ENCODE measurements at places on chromosomes 12 and 14.
A peak's percentile ranks its signal among the peaks of the same experiment; 100 is the strongest.

- no peak for DNase-seq
Observed at GRCh38 chr12:115023279-115024265, 339.6 kb upstream of the TBX3 start.

GRCh38 chr14:73286598-73286997 lies 49.3 kb downstream of the PAPLN start:
- DNase-seq: no peak

GRCh38 chr12:113061061-113061694 lies 4.6 kb downstream of the DTX1 start:
- no peak for DNase-seq

DNA sequence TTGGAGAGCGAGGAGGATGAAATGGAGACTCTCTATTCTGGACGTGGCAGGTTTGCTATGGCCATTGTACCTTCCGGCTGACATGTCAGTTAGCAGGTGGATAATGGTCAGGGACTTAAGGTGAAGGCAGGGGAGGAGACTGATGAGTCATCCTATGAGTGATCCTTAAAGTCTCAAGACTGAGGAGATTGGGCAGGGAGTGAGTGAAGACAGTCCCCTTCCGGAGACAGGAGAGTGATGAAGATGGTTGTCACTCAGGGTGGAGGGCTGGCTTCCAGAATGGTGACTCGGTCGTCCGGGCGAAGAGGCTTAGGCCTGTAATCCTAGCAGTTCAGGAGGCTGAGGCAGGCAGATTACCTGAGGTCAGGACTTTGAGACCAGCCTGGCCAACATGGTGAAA lies 49.8 kb upstream of the CCDC63 start:
- no peak for DNase-seq

DNA sequence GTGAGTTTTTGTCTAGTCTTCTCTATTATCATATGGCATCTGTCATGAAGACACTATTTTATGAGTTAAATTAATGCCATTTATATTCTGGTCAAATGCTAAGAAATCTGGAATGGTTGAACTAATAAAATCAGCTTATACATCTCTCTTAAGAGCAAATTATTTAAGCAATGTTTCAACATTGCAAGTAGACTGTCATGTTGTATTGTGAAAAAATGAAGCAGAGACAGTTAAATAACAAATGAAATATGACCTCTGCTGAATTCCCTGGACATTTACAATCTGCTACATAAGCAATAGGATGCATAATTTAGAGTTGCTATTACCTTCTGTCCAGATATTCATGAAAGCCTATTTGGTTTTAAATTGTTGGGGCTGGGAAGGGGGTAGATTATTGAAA lies 30.6 kb downstream of the NAV3 start:
- DNase-seq: no peak

GRCh38 chr12:91327889-91328288 lies 145.3 kb upstream of the DCN start:
- DNase-seq: no peak

GRCh38 chr14:104373055-104373854 lies 206.3 kb upstream of the C14orf180 start:
- no peak for DNase-seq

- DNase-seq: peak; percentile 76
Observed at GRCh38 chr14:24339284-24340151, at the start of gene RIPK3. Gene RIPK3, minus strand, starts transcription at chr14:24339991. Its CDS starts 165 bp downstream, at chr14:24339826.

- DNase-seq: no peak
Observed at GRCh38 chr12:68350753-68351152, 18.6 kb upstream of the MDM1 start.

- DNase-seq: peak; percentile 20
Observed at GRCh38 chr14:77303417-77304156, 17.1 kb downstream of the POMT2 start.

DNA sequence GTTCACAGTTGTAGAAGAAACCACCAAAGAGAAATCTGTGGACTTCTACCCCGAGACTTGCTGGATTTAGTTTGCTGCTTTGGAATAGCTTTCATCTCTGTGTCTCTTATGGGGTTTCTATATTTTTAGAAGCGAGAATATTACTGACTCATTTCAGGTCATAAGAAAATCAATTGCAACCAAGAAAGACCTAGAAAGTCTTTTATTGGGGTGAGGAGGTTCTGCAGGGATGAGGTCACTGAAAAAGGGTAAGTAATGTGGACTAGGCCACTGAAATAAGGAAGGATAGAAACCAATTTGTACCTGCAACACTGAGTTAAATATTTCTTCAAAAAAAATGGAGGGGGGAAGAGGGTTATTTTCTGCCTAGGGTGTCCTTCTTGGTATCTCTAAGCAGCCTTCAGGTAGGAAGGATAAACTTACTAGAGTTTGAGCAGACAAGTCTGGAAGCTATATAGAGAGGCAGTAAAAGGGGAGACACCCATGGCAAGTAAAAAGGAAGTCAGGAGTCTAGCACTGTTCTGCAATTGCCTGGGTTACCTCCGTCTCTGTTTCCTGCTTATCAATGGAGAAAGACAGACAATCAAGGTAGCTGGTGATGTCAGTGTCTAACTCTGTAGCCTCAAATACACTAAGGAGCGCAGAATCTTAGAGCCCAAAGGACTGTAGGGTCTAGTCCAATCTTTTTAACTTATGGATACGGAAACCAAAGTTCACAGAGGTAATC lies 19.6 kb upstream of the KERA start:
- DNase-seq: no peak

- DNase-seq: no peak
Observed at GRCh38 chr12:53039851-53040250, 10.0 kb upstream of the TNS2 start.

GRCh38 chr12:54173066-54173726 lies 15.6 kb downstream of the SMUG1 start:
- peak; percentile 49 for DNase-seq

GRCh38 chr14:38208618-38209562 lies 1.2 kb downstream of the SSTR1 start:
- DNase-seq: no peak

- no peak for DNase-seq
Observed at GRCh38 chr12:71840231-71840847, 780 bp downstream of the TBC1D15 start.

- DNase-seq: no peak
Observed at GRCh38 chr12:43459285-43459684, 92.7 kb downstream of the ADAMTS20 start.

DNA sequence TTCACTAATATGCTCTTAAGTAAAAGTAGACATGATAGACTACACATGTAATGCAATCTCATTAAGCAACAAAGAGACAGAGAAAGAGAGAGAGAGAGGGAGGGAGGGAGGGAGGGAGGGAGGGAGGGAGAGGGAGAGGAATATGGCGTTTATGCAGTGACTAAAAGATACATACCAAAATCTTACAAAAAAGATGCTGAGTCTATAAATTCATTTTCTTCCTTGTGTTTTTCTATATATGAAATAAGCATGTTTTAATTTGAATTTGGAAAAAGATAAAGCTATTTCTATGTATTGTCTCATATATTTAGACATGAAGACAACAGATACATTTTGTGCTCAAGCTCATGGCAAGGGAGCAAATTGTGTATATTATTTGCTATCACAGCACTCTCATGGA lies 44.1 kb downstream of the LRFN5 start:
- DNase-seq: no peak

DNA sequence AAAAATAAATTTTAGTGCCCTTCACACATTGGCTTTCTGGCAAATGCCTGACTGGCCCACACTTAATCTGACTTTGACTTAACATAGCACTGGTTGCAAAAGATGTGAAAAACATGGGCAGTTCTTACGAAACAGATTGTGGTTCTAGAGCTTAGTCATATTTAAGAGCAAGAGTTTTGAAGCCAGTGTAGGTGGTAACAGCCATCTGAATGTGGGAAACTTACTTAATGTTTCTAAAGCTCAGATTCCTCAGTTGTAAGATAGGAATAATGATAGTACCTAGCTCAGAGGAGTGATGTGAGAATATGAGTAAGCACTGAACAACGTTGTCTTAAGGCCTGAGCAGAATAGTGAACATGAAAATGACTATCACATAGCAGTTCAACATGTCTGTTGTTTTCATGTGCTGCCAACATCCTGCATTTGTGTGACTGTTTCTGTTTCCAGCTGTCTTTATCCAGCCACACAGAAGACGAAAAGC lies 262.7 kb downstream of the SYT1 start:
- no peak for DNase-seq

GRCh38 chr14:102949062-102949800 lies 26.8 kb downstream of the AMN start:
- peak; percentile 79 for DNase-seq

DNA sequence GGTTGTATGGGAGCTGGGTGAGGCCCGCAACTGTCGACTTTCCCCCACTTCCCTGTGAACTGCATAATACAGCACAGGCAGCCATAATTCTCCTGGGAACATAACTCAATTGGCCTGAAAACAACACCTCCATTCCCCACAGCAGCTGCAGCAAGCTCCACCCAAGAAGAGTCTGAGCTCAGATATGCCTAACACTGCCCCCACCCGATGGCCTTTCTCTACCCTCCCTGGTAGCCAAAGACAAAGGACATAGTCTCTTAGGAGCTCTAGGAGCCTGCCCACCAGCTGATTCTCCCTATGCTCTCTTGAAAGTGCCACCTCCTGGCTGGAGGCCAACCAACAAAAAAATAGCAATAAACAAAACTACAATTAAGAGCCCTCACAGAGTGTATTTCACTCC lies 542.7 kb upstream of the LMO3 start:
- DNase-seq: no peak

- peak; percentile 12 for DNase-seq
Observed at GRCh38 chr14:72714094-72714493, 179.8 kb downstream of the DPF3 start.

- no peak for DNase-seq
Observed at GRCh38 chr12:76813265-76813664, 49.4 kb downstream of the ZDHHC17 start.

DNA sequence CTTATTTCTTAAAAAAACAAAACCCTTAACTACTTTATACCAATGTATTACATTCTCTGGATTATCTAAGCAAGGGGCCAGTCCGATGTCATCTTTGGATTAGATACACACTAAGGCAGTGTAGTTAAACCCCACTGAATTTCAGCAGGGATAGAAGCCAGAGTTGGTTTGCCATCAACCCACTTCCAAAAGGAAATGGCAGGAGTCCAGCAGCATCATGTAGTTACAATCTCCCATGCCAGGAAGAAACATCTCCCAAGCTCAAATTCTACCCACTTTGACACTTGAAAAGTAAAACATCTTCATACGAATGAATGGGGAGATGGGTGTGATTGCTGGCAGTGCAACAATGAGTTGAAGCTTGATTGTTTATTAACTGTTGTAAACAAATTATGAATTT lies 203.5 kb upstream of the PLXNC1 start:
- no peak for DNase-seq

DNA sequence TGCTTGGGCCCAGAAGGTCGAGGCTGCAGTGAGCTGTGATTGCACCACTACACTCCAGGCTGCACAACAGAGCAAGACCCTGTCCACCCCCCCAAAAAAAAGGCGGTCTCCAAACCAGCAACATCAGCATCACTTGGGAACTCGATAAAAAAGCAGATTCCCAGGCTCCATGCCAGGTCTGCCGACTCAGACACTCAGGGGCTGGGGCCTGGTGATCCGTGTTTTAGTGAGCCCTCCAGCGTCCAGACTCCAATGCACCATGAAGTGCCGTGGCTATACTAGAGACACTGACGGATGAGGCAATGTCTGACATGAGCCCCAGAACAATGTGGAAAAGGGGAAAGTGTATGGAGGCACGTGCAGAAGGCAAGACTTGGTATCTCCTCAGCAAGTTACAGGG lies 28.8 kb downstream of the SCARB1 start:
- DNase-seq: no peak

DNA sequence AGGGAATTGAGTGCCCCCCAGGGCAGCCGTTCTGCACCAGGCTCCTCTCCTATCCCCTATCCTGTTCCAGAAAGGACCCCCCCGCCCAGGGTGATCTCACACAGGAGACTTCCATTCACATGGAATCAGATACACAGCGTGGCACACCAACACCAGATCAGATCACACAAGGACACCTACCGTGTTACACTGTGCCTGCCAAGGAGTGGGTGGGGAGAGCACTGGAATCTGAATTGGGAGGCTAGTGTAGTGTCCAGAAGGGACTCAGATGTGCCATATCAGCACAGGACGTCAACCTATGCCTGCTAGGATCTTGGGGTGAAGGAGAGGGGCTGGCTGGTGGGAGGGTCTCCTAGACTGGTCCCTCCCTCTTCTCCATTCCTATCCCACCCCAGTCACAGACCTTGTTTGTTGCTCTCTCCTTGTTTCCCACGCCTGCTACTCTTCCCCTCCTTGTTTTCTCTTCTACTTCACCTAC lies 2.3 kb downstream of the PTMS start:
- DNase-seq: no peak

GRCh38 chr14:68780358-68781160 lies 12.3 kb downstream of the ZFP36L1 start:
- DNase-seq: peak; percentile 58

DNA sequence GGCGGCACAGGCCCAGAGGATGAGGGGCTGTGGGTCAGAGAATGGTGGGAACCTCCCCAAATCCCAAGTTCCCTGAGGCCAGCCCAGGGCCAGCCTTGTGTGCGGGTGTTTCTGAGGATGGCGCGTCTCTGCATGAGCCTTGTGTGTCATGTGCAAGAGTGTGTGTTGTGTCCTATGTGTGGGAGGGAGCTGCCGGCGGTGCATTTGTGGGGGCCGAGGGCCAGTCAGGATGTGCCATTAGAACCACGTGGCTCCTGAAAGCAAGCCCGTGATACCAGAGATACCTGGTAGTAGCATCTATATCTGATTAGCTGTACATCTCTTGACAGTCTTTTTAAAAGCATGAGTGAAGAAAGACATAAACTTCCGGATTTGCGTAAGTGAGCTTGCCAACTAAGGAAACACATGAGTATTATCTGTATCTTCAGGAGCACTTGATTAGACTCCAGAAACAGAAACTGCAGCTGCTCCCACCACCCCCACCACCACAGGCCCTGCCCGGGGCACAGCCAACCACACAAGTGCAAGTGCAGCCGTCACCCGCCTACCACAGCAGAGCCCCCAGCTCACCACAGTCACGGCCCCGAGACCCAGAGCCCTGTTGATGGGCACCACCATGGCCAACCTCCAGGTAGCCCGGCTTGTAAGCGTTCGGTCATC lies 19.2 kb downstream of the DDX51 start:
- no peak for DNase-seq

DNA sequence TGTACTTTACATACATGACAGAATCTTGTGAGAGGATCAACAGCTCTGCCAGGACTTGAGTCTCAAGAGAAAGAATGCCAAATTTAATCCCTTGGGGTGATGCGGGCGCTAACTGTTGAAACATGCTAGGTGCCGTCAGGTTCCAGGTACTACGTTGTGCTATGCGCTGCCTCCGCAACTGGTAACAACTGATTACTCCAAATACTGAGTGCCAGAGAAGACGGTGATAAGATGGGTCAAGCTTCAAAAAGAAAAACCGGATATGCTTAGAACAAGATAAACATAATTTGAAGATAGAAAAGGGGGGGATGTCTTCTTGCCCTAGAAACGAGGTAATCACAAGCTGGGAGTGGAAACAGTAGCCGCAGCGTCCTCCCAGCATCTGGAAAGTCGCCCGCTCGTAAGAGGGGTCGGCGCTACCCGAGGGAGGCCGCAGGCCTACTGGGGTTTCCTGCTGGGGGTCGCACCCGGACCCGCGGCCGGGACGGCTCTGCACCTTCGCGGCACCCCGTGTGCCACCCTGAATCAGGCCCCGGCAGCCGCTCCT lies 678 bp downstream of the ZBTB25 start:
- no peak for DNase-seq
